ENCODE measurements at places on chromosomes 12 and 14.
A peak's percentile ranks its signal among the peaks of the same experiment; 100 is the strongest.

- no peaks in the 10 kb centered on the region for H3K36me3 ChIP-seq
- no peak overlapping the region for H3K27ac ChIP-seq
- H3K27me3 ChIP-seq, result no peaks in the 10 kb centered on the region
- H3K4me3 ChIP-seq, result no peak overlapping the region
- no peaks in the 10 kb centered on the region for H3K4me1 ChIP-seq
These were observed 73.1 kb downstream of the RESF1 start for GRCh38 chr12:32032205-32032810.

GRCh38 chr12:50082644-50083043, 2.5 kb upstream of the SMARCD1 start:
- H3K4me1 ChIP-seq, result peaks cover 19% of the 10 kb centered on the region
- no peak overlapping the region for H3K27ac ChIP-seq
- H3K4me3 ChIP-seq, result no peak overlapping the region

DNA sequence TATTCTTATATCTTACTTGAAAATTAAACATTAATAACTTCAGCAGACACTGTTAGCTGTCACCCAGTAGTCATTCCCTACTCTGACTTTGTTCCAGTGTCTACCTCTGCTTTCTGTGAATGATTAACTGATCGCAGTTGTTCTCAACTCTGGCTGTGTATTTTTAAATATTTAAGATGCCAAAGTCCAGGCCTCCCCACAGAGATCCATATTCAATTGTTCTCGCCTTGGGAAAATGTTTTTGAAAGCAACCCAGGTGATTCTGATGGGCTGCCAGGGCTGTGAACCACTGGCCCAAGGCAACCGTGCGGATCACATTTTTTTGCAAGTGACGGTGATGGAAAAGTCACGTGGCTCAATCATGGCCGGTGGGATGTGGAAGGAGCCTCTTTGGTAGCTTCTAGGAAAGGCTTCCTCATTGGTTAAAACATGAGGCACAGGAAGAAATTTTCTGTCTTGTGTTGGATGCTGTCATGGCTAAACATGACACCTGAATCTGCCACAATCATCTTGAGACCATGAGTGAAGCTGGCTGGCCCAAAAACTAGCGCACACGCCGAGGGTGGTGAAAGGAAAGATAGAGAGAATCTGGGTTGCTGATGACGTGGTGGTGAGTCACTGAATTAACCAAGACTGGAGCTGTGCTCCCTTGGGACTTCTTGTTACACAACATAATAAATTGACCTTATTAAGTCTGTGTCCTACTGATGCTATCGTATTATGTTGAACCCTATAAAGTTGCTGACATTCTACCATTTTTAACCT, 37.2 kb downstream of the RDH12 start:
- no peak overlapping the region for H3K4me3 ChIP-seq
- no peak overlapping the region for H3K27ac ChIP-seq
- no peak for DNase-seq
- H3K36me3 ChIP-seq, result no peaks in the 10 kb centered on the region
- H3K4me1 ChIP-seq, result no peaks in the 10 kb centered on the region

GRCh38 chr12:73902260-73902659, 635.4 kb upstream of the ATXN7L3B start:
- no peaks in the 10 kb centered on the region for H3K36me3 ChIP-seq
- no peak overlapping the region for H3K4me3 ChIP-seq
- no peak overlapping the region for H3K27ac ChIP-seq
- no peaks in the 10 kb centered on the region for H3K4me1 ChIP-seq

DNA sequence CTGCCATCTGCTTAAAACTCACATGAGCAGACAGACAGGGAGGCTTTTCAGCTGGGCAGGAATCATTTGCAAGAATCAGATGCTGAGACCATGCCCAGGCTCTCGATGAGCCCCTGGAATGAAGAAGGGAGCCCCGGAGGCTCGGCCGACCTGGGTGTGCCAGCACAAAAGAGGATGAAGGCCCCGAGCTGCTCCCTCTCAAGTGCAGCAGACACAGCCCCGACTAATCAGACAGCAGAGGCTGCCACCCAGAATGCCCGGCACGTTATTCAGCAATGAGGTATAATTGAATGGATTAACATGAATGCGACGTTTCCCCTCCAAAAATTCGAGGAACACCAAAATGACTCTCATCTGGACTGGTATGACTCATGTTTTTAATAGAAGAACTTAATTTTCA, 58.9 kb downstream of the BCL11B start:
- H3K27me3 ChIP-seq, result no peaks in the 10 kb centered on the region
- peak overlapping the region; percentile 36 for H3K4me3 ChIP-seq

- no peaks in the 10 kb centered on the region for H3K36me3 ChIP-seq
- H3K4me1 ChIP-seq, result peaks cover 17% of the 10 kb centered on the region
- peaks cover 7% of the 10 kb centered on the region for H3K27me3 ChIP-seq
- DNase-seq, result no peak
These were observed 604 bp downstream of the HCFC2 start for GRCh38 chr12:104064842-104065427.

All from natural killer cell treated with Interleukin-12 subunit alpha and Interleukin-12 subunit beta and Interleukin-15 and Interleukin-18, amount 100 ng/mL, for 72 hours (primary cell).